Activated naive CD4-positive, alpha-beta T cell treated with anti-CD3 and anti-CD28 coated beads for 36 hours (primary cell): ENCODE measurements at places on chromosomes 2 and 18. TPM values are rescaled to one million over a fixed set of nuclear protein-coding genes. Genes with fewer than 3 reads are reported as not detected.

DNA sequence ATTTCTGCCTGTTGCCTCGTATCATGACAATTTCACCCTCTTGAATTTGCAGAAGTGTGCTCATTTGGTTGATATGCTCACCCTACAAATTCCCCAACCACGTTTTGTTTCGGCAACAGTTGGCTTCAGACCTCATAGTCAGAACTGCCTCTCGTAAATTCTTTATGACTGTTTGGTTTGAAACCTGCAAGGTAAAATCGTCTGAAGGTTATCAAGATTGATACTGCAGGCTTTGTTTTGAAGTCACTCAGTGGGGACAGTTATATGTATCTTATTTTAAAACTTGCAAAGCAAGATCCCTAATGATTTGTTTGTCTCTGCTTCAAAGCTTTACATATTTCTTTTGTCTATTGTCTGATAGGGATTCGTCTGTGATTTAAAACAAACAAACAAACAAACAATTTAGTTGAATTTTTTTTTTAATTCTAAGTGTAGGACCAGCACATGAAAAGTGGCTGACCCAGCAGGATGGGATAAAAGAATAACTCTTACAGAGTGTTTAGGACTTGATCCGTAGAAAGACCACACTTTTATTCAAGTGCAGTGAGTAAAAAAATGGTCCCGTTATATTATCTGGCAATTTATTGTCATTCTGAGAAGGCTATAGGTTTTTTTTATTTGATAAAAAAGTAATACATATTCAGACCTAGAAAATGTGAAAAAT, 45.7 kb upstream of the MYCN start:
- no peak for DNase-seq

- DNase-seq = peak; percentile 31
These were observed 116.4 kb upstream of the NYAP2 start for GRCh38 chr2:225282858-225283710.

DNA sequence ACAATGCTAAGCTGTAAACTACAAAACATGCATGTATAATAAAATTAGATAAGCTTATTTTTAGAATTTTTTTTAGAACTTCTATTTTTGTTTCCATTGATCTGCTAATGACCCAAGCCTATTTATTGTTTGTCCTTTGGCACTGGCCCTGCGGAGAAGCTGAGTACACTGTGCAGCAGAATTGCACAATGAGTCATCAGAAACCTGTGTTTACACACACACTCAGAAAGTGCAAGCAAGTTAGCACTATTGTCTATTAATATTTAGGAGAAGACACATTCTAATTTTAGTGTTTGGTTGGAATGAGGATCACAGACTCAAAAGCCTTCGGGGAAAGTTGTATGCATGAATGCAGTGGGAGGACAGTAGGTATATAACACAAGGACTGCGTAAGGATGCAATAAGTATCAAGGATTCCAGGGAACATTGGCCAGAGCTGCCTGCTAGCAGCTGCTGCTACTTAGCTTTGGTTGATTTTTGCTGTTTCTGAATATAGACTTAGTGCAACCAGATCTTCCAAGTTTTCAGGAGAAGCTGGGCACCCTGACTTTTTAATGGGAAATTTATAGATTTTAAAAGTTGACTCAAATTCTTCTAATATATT, 128.2 kb downstream of the KCNH7 start:
- no peak for DNase-seq

DNA sequence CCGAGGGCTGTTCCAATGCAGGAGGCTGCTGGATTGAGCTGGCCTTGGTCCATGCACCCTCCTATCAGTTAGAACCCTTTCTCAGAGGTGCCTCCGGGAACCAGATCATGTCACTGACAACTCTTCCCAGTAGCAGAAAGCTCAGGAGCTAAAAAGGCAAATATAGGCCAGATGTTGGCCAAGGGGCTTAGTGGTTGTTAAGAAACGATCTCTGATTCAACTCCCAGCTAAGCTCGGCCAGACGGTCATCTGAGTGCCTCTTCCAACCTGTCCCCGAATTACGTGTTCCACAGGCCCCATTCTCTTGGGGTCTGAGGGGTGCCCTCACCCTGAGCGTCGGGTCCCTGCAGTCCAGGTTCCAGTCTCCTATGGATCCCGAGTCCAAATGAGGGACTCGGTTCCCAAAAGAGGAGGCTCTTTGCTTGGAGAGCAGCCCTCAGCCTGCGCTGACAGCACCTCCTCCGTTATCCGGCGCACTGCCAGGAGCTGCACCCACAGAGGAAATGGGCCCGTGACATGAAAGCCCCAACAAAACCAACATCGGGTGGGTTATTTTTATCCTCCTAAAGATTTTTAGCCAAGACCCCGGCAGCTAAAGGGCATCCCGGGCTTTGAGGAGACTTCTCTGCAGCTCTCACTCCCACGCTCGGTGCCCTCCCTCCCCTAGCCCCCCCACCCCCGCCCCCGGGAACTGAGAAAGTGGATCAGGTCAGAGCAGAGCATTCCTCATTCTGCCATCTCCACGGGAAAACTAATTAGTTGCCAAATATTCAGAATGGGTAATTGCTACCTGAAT, 106.6 kb upstream of the ID2 start:
- peak; percentile 72 for DNase-seq

DNA sequence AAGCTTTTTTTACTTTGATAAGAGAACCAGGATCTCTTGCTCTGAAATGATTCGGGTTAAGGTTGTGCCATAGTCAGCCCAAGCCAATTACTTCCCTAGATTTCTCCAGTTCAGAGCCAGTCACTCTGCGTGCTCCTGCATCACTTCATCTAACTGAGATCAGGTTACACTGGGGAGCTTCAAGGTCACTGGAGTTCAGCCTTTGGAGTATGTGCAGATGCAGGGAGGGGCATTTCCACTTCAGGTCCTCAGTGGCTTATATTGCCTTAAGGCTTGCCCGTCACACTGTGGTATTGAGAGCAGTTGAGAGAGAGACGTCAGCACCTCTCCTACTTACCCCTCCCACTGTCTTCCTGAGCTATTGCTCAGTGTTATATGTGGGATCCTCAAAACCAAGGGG, 317.8 kb downstream of the EPHA4 start:
- no peak for DNase-seq

- no peak for DNase-seq
These were observed 1396.8 kb upstream of the SLC39A10 start for GRCh38 chr2:194260185-194260584.

DNA sequence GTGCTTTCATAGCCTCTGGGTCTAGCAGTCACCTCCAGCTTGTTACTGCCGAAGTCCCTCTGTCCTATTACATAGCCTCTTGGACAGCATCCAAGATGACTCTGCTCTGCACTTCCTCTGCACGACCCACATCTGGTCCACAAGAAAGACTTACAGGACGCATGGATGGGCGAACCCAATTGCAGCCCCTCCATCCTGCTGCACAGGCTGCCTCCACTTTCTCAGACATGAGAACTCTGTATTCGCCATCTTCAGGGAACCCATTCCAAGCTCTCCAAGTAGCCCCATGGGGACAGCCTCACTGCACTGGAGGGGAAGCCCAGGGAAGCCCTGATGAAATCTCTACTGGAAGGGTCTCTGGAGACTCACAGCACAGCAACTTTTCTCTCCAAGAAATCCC, 172.1 kb downstream of the GFPT1 start:
- DNase-seq = no peak

Gene TTN
- 0.91 TPM for total RNA-seq

DNA sequence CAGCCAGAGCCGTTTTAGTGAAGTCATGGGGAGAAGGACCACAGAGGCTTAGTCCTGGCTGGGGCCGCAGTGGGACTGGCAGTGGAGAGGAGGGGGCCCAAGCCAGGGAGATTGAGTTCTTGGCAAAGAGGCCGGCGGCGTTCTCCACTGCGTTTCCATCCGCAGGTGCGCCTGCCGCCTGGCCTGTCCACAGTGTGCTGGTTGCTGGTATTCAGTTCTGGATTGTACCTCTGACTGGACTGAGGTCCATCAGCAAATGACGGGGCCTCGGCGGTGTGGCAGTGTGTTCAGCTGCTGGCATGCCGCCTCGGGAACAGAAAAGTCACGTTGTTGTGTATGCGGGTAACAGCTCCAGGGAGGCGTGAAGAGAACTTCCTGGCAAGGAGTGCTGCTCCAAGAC, 36.8 kb downstream of the LRRFIP1 start:
- no peak for DNase-seq

GRCh38 chr2:805664-806063, 128.5 kb upstream of the TMEM18 start:
- no peak for DNase-seq

GRCh38 chr2:238425979-238426567, 654 bp upstream of the ASB1 start:
- peak; percentile 36 for DNase-seq

DNA sequence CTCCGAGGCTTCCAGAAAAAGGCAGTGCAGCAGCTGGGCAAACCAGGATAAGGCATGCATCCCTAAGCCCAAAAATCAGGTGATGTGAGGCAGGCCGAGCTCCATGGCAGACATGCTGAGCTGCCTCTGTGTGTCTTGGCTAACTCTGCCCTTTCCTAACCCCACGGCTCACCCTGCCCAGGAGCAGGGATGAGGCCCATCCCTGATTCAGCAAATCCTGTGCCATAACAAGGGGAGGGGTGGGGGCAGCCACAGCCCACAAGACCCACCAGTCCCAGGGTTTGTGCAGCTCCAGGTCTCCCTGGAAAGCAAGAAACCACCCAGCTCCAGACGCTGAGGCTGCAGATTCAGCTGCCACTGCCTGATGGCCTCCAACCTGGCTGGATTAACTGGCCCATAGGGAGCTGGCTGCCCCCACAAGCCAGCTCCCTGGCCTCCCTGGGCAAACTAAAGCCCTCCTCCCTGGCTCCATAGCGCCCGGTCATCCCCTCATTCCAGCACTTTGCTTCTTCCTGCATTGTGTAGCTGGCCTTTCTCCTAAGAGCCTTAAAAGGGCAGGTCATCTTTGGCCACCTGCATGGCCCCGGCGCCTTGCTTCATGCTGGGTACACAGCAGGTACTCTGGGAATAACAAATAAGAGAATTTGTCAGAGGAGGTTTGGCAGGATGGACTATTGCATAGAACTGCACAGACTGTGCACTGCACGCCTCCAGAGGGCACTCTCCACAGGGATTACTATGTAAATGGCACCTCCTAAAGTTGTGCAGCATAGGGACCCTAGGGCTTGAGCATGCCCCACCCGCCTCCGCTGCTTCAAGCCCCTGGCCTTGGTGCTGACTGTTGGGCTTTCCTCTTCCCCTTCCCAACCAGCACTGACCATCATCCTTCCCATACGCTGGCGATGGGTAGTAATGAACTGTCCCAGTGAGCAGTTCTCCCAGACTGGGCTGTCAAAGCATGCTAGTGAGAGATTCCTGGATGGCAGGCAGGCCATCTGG, 10.7 kb downstream of the STEAP3 start:
- peak; percentile 18 for DNase-seq

Gene EIPR1
- total RNA-seq = 35.1 TPM

DNA sequence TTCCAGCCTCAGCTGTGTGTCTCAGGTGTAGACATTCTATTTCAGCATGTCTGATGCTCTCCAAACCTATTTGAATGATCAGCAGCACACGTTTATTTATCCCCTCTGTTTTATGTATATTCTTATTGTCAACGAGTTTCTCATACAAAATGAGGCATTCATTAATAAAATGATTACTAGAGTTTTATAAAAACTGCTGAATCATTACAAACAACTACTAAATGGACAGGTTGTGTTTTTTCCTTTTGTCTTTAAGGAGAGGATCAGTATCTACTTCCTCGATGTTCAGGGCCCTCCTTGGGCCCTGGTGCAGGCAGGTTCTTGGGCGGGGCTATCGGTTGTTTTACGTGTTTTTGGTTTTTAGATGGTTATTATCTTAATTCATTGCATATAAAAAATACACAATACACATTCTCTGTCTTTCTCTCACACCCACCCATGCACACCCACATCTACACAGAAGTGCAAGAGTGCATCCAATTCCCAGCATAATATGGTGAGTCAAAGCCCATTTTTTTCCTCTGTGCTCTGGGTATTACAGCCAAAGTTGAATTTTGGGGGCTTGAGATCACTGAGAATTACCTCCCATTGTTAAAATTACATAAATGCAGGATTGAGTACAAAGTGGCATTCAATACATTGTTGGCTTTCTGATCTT, 24.2 kb downstream of the LPIN1 start:
- DNase-seq = no peak

- no peak for DNase-seq
These were observed 49.5 kb upstream of the LRATD1 start for GRCh38 chr2:14583059-14583458.

Gene SNORC
- 0.72 TPM for total RNA-seq

- DNase-seq = no peak
These were observed 130.2 kb downstream of the INHBB start for GRCh38 chr2:120476141-120476540.

GRCh38 chr2:102551329-102552096, 67.8 kb upstream of the SLC9A2 start:
- DNase-seq = no peak

- DNase-seq = peak; percentile 7
These were observed 776 bp downstream of the TBR1 start for GRCh38 chr2:161416708-161417437.

DNA sequence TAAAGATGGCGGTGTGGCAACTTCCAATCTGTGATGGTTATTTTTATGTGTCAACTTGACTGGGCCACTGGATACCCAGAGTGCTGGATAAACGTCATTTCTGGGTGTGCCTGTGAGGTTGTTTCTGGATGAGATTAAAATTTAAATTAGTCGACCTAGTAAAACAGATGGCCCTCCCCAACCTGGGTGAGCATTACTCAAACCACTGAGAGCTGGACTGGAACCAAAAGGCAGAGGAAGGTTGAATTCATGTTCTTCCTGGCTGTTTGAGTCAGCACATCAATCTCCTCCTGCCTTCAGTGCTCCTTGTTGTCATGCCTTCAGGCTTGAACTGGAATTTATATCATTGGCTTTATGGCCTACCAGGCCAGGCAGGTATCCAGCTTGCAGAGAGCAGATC, 190.8 kb upstream of the RGPD4 start:
- DNase-seq = no peak
